ENCODE measurements at places on chromosomes 6 and 20. TPM values are rescaled to one million over a fixed set of nuclear protein-coding genes. Genes with fewer than 3 reads are reported as not detected.

The CYP39A1 gene
- 13.3 TPM for total RNA-seq

The CCM2L gene
- total RNA-seq: 5.8 TPM

The DSTN gene
- 589 TPM for total RNA-seq

The C20orf144 gene
- total RNA-seq: not detected

The CAPN11 gene
- 0.53 TPM for total RNA-seq

The C20orf202 gene
- total RNA-seq: 0.21 TPM

The MATN4 gene
- 1.5 TPM for total RNA-seq

The MTFR2 gene
- 1.6 TPM for total RNA-seq

The MMP24 gene
- total RNA-seq: 1.5 TPM

The PREX1 gene
- total RNA-seq: 18.1 TPM

The GOPC gene
- total RNA-seq: 71.5 TPM

The FAM184A gene
- 12.1 TPM for total RNA-seq

The SLC18B1 gene
- 17.7 TPM for total RNA-seq

The LCA5 gene
- total RNA-seq: 23.3 TPM

The ABT1 gene
- 12.3 TPM for total RNA-seq

The RBBP8NL gene
- 0.69 TPM for total RNA-seq

The ZNF341 gene
- 1.4 TPM for total RNA-seq

The PTGIS gene
- total RNA-seq: 118 TPM

The ME1 gene
- 12.3 TPM for total RNA-seq

The PLAGL1 gene
- total RNA-seq: 131 TPM

The MUCL3 gene
- not detected for total RNA-seq

The BPIFB2 gene
- total RNA-seq: not detected

The SLC17A2 gene
- 0.11 TPM for total RNA-seq

The BFSP1 gene
- total RNA-seq: 3.3 TPM

The SLC22A2 gene
- total RNA-seq: not detected

The HSPA1L gene
- 2.5 TPM for total RNA-seq
